ENCODE measurements at places on chromosomes 16 and 17. TPM values are rescaled to one million over a fixed set of nuclear protein-coding genes. Genes with fewer than 3 reads are reported as not detected.

DNA sequence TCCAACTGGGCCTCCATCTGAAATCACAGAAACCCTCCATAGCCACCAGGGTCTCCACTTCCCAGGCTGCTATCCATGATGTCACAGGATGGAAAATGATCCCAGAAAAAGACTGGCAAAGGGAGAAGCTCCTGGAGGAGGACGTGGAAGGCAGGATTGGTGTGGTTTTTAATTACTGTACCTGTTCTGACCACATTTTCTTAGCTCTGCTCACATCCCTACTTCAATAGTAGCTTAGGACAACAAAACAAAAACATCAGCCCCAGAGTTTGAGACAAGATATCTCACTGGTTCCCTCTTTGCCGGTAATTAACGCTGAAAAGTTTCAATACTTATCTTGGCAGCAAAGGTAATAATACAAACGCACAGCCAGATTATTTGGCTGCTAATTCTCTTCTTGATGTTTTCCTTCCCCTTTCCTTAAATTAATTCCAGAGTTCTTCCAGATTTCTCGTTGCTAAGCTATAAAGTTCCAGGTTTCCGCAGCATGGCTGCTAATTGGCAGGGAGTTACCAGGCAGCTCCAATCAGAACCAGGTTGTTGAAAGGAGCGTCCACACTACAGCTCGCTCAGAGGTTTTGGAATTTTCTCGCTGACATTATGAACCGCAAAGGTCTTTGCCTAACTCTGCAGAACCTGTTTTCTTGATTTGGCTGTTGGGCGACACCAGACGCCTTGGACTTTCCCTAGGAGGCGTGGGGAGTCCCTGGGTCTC lies 263.4 kb downstream of the MRTFB start:
- no peak for DNase-seq

GRCh38 chr16:17354141-17354601 lies 116.6 kb downstream of the XYLT1 start:
- DNase-seq = no peak

- DNase-seq = no peak
Measured at GRCh38 chr16:3459401-3460090, 16.1 kb downstream of the NAA60 start.

DNA sequence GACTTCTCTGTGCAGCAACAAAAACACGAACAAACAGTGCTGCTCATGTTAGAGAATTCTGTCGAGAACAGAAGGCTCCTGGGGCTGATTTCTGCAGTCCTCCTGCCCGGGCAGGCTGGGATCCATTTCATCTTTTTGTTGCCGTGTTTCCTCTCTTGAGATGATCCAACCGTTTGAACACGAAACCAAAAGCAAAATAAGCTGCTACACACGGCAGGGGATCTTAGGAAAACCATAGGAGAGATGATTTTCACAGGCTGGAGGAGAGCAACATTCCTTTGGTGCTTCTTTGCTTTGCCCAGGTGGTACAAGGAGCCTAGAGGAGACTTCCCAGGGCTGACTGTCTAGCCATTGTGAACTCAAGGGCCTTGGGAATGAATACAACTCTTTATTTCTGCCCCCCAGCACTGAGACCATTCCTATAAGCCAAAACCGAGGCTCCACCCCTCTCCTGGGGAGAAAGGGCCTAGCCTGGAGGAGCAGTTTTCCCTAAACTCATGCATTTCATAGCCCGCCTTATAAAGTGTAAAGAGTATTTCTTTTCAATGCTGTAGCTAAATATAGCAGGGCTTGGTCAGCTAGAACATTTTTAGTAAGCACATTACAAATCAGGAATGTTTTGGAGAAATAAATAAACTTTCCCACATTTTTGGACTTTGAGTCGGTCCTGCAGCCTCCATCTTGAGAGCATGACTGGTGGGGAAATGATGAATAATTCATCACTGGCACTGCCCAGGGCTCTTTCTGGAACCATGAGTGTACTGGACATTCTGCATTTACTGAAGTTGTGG lies 7.7 kb downstream of the FOXL1 start:
- no peak for DNase-seq

GRCh38 chr17:79878329-79878947 lies 39.2 kb upstream of the CBX4 start:
- DNase-seq = no peak

DNA sequence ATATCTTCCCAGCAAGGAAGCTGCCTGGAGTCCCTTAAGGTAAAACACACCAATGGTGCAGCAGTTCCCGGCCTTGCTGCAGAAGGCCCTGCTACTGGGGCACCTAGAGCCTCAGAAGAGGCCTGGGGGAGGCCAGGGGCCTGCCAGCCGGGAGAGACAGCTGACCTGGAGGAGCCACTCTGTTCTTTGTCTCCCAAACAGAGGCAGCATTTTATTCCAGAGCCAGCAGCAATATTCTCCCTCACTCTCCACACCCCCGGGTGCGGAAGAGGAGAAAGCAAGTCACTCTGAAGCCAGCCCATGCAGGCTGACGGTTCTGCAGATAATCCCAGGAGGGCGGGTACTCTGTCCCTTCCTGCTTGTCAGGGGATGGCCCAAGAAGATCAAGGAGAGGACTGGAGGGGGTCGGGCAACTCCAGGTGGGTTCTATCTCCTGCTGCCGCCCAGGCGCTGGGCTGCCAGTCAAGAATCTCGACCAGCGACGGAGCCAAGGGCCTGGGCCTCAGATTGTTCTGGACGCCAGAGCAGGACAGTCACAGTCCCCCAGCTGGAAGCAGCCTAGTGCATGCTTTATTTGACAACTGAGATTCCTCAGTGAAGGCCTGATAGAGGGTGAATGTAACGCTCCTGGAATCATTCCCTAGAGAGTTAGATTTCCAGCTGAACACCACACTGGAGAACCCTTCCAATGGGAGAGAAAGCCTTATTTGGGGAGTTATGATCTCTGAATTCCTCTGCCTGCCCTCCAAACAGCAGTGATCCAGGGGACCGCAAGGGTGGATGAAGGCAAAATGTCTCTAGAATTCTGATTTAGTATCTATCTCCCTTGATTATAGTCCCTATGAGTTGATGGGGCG lies 1.1 kb upstream of the KIFC3 start:
- no peak for DNase-seq

DNA sequence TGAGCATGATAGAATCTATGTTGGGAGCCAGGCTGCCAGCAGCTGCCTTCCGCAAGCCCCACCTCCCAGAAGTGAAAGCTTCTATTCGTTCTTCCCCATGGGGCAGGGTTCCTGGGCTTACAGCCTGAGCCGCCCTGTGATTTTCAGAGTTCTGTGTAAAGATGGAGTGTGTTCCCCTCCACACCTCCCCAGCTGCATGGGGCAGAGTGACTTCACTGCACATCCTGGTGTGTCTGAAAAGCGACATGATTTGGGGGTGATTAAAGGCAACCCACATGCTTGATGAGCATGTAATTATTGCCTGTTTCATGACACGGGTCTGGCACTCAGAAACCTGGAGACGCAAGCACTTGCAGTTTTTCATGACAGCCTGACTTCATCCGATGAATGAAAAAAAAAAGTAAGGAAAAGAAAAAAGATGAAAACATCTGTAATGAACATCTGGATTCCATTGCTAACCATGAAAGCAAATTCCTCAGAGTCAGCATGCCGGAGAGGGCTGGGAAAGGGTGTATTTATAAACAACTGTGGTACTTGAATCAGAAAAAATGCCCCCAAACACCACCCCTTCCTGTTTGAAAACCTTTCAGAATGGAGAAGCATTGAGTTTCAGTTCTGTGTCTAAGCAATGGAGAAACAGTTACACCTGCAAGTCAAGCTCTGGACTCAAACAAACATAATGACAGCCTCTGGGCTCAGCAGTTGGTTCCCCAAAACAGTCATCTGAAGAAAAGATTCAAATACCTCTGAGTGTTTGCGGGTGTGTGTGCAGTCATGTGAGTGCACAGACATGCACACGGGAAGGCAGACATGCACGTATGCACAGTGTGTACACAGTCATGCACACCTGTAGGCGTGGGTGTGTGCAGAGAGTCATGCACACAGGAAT lies 266.0 kb downstream of the ENGASE start:
- DNase-seq = no peak

GRCh38 chr17:76501827-76502307 lies 644 bp upstream of the RHBDF2 start:
- DNase-seq = no peak

DNA sequence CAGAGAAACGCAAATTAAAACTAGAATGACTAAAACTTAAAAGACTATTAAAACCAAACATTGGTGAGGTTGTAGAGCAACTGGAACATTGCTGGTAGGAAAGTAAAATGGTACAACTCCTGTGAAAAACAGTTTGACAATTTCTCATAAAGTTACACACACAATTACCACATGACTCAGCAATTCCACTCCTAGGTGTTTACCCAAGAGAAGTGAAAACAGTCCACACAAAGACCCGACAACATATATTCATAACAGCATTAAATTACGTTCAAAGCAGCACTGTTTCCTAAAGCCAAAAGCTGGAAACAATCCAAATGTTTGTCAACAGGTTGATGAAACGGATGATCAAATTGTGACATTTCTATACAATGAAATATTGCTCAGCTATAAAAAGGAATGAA lies 26.5 kb upstream of the ALOX12 start:
- DNase-seq = no peak

- no peak for DNase-seq
Measured at GRCh38 chr17:77429369-77429968, 288.7 kb downstream of the SEC14L1 start.

GRCh38 chr16:53043986-53044601 lies 8.6 kb downstream of the CHD9NB start:
- peak; percentile 72 for DNase-seq

GRCh38 chr16:27447301-27447700 lies 45.3 kb downstream of the IL21R start:
- no peak for DNase-seq

DNA sequence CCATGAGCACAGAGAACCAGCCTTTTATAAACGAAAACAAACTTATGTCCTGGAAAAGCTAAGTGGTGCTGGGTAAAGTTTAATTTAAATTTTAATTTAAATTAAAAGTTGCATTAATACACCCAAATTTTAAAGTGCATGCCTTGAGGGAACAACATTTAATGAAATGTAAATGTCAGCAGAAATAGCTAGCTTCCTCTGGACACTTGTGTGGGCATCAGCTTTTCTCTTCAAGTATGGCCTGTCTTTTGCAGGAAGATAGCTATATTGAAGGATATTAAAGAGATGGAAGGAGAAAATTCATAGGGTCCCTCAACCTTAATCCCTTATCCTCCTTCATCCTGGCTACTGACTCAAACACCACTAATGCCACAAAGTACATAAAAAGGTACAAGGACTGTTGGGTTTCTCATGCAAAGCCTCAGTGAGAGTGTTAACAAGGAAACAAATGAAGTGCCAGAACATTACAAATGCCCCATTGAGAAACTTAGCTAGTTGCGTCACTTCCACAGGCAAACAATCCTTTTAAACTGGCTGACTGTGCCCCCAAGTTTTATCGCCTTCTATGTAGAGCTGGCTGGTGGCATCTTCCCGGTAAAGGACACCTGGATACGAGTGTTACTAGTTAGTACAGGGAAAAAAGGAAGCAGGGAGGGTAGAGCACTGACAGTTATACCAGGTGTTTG lies 14.1 kb downstream of the PHF12 start:
- no peak for DNase-seq

DNA sequence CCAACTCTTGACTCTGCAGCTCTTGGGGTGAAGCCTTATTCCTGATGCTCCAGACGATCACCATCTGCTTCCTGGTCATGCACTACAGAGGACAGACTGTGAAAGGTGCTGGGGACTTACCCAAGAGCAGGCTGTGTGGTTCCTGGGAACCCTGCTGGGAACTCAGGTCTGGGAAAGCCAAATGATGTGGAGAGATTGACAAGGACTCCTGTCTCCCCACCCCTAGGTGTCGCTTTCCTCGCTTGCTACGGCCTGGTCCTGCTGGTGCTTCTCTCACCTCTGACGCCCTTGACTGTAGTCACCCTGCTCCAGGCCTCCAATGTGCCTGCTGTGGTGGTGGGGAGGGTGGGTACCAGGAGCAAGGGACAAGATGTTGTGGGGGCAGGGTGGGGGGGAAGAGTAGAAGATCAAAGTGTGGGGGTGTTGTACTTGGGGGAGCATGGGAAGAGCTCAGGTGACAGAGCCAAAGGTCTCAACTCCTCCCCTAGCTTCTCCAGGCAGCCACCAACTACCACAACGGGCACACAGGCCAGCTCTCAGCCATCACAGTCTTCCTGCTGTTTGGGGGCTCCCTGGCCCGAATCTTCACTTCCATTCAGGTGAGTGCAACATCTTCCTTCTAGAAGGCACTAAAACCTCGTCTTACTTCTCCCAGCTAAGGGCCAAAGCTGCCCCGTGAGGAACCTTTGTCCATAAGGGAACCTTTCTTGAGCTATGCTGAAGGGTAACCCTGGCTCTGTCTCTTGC lies 3.0 kb downstream of the SOX15 start:
- DNase-seq = no peak

GRCh38 chr16:88816736-88817535 lies 5.2 kb upstream of the APRT start:
- no peak for DNase-seq

DNA sequence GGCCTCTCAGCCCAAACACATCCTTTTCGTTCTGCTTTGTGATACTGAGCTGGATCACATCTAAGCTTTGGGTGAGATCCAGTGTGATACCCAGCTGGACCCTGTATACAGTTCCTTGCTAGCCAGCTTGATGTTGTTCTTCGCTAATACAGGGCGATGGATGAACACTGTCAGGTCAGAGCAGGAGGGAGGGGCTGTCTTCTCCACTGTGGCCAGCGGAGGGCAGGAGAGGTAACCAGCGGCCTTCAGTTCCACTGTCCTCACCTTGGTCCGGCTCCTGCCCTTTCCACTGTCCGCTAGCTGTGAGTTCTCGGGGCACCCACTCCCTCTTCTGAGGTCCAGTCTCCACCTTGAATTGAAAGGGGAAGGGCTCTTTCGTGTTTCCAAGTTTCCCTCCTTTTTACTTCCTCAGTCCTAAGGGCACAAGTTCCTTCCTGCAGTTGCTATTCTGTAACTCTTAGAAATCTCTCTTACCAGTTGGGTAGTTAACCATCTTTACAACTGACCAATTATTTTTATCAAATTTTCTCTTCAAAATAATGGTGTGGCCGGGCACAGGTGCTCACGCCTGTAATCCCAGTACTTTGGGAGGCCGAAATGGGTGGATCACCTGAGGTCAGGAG lies 3.0 kb upstream of the ZNF213 start:
- no peak for DNase-seq

DNA sequence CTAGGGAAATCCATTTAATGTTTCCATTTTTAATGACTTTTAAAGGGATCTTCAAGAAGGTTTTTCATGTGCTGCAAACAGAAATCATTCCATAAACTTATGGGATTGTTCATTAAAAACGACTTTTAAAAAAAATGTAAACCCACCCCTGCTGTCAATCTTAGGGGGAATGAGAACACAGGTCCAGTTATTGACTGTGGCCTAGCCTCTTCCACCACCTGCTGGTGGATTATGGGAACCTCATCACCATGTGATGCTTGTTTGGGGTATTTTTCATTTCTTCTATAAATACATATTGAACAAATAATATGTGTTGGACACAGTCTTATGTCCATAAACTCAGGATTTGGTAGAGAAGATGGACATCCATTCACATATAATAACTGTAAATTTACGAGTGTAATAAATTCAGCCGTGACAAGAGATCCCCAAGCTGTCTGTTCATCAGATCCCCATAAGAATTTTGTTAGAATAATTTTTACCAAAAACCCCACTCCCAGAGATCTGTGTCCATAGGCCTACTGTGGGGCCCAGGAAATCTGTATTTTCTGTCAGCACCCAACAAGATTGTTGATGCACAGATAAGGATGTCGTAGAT lies 42.0 kb upstream of the TMC5 start:
- DNase-seq = no peak

GAS7 gene
- total RNA-seq = 0.58 TPM

HSD17B2 gene
- total RNA-seq = 0.72 TPM

SMIM36 gene
- total RNA-seq = not detected

SLC13A5 gene
- total RNA-seq = not detected

PRSS27 gene
- 0.29 TPM for total RNA-seq

CYB561 gene
- total RNA-seq = 18.0 TPM

TNFSF13 gene
- 5.2 TPM for total RNA-seq

KRTAP4-9 gene
- total RNA-seq = 0.58 TPM
